ENCODE measurements at places on chromosomes 16 and 17.

DNA sequence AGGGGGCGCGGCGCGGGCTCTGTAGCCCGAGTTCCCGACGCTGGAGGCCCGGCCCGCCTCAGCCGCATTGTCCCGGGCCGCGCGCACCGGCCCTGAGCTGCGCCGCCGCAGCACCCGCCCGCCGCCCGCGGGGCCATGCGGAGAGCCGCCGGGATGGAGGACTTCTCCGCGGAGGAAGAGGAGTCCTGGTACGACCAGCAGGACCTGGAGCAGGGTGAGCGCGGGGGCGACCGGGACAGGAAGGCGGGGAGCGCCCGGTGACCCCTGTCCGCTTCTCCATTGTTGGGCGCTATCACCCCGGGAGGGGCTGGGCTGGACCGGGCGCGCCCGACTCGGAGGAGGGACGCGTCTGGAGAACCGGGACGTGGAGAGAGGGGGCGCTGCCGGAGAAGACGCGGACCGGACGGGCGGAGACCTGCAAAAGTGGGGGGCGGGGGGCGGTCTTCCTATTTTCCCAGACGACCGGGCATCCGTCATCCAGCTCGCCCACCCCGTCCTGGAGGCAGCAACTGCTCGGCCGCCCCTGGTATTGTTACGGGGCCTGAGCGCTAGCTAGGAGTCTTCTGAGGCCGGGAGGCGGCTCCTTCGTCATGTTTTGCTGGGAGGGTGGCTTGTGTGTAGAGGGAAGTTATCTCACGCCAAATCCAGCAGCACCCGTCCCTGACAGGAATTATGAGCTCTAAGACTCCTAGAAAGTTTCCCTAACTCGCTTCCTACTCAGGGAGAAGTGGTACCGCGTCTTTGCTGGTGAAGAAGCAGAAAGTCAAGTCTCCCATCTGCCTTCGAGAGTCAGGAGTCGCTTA is 678 bp downstream of the CDR2L start:
- no peak for DNase-seq

DNA sequence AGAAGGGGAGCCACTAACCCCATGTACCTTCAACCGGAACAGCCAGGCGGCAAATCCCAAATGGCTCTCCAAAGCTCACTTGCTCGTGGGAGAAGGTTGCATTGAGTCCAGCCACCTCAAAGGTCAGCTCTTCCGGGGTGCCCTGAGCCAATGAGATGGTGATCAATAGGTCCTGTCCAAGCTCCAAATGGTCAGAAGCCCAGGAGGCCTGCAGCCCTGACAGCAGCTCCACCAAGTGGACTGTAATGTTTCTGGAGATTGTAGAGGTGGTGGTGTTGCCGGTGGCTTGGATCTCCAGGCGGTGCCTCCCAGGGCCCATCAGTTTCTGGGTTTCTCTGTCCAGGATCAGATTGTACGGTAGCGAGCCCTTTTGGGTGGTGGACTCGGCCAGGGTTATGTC is 39.9 kb upstream of the BCO1 start:
- DNase-seq, result no peak

DNA sequence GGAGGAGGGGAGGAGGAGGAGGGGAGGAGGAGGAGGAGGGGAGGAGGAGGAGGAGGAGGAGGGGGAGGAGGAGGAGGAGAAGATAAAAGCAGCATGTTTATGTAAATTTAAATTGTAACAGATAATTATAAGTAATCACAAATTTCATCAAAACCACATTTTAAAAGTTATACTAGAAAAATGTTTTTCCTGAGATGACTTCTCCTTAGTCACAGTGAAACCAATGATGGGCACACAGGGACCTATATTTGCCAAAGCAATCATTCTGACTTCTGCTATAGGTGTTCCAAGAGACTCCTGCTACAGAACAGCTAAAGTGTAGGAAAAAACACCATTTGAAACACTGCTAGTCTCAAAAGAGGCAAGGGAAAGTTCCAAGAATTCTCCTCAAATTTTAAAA is 66.4 kb downstream of the CEP95 start:
- no peak for DNase-seq

GRCh38 chr16:49600536-49600935 is 226.9 kb downstream of the C16orf78 start:
- no peak for DNase-seq

- DNase-seq, result no peak
These were observed 1.3 kb upstream of the PDK2 start for GRCh38 chr17:50093807-50094206.

DNA sequence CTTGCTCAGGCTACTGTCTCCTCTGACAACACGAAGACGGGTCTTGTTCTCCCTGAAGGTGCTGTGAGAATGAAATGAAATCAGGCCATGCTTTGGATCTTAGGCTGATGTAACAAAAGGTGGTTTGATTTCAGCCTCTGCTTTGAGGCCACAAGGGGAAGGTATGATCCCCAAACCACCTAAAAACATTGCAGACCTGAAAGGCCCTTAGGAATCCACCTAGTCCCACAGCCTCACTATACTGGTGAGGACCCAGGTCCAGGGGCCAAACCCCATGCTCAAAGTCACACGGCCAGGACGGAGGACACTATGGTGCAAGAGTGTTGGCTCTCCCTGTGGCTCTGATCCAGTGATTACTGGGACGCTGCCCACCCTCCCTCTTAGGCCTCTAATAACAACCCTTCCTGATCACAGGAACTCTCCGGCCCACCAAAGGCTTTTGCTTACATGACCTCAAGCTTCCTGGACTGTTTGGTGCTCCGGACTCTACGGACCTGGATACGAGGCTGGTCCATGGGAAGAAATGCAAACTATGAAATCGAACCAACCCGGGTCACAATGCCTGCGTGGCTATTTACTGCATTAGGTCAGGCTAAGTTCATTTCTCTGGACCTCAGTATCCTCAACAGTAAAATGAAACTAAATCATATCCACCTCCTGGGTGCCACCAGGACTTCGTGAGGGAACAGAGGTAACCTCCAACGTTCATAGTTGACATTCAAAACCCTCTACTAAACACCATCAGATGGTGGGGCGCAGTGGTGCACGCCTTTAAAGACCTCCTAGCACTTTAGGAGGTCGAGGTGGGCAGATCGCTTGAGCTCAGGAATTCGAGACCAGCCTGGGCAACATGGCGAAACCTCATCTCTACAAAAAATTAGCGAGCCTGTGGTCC is 1.5 kb downstream of the TRIM25 start:
- no peak for DNase-seq

GRCh38 chr16:27894386-27894785 is 169.1 kb downstream of the GSG1L start:
- DNase-seq, result no peak

- DNase-seq, result no peak
These were observed 13.9 kb upstream of the CAPNS2 start for GRCh38 chr16:55552621-55553020.

DNA sequence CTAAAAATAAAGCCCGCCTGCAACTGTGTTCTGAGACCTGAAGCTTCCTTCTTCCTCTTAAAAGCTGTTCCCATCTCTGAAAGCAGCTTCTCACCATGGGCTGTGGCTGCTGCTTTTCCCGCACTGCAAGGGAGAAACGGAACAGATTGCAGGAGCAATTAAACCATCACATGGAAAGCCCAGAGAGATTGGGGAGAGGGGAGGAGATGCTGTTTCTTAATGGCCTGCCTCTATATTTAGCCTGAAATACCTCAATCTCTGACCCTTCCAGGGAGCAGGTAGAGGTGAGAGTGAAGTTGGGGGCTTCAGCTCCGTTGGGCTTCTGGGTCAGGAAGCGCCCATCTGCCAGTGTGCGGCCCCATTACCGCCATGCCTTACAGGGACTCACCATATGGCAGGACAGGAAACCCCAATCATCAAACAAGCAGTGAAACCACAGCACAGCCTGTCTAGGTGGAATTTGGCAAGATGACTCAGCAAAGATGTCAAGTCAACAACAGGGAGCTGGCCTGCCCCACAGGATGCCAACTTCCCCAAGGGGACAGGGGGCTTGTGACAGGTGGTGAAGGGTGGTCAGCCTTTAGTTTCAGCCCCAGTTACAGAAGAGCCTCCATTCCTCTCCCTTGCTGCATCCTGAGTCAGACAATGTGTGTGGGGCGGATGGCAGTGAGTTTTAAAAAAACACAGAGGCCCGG is 286.6 kb upstream of the CCL2 start:
- no peak for DNase-seq

DNA sequence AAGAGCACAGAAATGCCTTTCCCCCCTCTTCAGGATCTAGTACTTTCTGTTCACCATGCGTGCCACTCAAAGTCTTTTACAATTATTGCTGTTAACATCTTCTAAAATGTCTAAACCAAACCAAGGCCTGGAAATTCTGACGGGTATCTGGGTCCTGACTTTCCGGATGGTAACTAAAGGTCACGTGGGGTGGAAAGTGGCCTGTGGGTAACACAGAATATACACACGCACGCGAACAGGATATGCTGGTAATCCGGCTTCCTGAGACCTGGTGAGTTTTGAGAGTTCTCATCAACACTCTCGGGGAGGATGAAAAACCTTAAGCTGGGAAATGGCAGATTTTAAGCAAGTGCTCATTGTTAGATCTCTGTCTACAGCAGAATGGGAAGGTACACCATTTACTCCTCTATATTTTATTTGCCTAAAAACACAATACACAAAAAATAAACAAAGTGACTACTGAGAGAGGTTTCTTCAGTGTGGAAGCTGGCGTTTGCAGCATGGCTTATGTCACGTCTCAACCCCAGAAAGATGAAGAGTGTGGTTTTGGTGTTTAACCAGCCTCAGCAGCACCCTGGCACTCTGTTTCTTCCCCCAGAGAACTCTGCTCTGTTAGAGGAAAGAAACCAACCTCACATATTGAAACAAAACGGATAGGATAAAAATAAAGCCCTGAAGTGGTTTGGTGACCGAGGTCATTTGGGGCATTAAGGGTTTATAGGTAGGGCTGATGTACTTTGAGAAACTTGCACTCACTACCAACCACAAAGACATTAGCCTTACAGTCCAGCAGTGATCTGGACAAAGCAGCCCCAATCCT is 37.3 kb downstream of the SMG6 start:
- no peak for DNase-seq

GRCh38 chr17:14070344-14070984 is 1.2 kb downstream of the COX10 start:
- DNase-seq, result no peak

DNA sequence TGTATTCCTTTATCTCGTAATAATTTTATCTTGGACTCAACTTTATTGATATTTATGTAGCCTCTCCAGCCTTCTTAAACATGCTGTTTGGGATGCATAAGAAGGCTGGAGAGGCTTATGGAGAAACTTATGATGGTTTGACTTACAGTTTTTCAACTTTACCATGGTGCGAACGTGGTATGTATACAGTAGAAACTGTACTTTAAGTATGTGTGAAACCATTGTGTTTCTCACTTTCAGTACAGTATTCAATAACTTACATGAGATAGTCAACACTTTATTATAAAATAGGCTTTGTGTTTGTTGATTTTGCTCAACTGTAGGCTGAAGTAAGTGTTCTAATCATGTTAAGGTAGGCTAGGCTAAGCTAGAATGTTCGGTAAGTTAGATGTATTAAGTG is 206.8 kb downstream of the SEC14L1 start:
- DNase-seq, result no peak

- DNase-seq, result no peak
These were observed 59.8 kb upstream of the ARL4D start for GRCh38 chr17:43338886-43339516.

- no peak for DNase-seq
These were observed 77.0 kb downstream of the SMURF2 start for GRCh38 chr17:64585146-64585545.

GRCh38 chr16:85824161-85825135 is 25.0 kb downstream of the COX4I1 start:
- DNase-seq, result no peak

GRCh38 chr17:28279411-28279810 is 39.6 kb upstream of the TMEM97 start:
- no peak for DNase-seq

DNA sequence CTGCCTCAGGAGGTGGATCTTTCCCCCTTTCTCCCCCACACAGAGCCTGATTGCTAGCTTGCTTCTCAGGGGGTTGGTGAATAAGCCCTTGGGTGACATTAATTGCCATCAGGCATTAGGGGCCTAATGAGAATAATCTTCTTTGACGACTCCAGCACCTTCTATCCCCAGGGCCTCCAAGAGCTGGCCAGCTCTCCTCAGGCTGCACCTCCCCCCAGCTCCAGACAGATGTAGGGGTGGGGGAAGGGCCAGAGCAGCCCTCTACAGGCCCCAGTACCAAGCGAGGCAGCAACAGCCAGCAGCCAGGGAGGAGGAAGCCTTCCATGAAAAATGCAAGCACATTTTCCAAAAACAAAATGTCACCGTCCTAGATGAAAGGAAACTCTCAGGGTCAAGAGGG is 1.4 kb upstream of the TMEM132E start:
- DNase-seq, result no peak

GRCh38 chr16:73319737-73320136 is 271.8 kb upstream of the ZFHX3 start:
- no peak for DNase-seq

- no peak for DNase-seq
These were observed 12.8 kb downstream of the MEOX1 start for GRCh38 chr17:43648916-43649315.

DNA sequence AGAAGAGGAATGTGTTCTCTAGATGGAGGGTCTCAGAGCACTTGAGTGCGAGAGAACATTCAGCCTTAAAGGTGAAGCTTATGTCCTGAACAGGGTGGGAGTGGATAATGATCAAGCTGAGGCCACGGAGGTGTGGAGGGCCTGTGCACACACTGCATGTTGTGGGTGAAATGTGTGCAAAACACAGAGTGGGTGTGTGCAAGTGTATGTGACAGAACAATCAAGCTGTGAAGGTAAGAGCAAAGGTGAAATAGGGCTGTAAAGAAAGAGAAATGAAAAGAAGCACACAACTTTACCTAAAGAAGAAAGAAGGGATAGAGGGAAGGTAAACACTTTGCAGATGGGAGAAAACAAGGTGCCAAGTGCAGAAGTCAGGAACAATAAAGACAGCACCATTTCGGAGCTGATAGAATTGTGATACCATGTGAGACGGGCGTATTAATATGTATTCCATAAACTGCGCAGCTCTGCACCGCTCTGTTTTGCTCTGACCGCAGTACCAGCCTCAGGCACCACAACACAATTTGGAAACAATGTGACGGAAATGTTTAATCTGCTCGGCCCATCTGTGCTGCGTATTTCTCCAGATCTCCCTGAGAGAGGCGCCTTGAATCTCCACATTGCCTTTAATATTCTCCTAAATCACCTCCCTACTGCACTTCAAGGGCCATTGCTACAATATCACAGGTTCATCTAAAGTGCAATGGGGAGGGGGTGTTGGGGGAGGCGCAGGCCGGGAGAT is 40.6 kb downstream of the SNX11 start:
- DNase-seq, result no peak

DNA sequence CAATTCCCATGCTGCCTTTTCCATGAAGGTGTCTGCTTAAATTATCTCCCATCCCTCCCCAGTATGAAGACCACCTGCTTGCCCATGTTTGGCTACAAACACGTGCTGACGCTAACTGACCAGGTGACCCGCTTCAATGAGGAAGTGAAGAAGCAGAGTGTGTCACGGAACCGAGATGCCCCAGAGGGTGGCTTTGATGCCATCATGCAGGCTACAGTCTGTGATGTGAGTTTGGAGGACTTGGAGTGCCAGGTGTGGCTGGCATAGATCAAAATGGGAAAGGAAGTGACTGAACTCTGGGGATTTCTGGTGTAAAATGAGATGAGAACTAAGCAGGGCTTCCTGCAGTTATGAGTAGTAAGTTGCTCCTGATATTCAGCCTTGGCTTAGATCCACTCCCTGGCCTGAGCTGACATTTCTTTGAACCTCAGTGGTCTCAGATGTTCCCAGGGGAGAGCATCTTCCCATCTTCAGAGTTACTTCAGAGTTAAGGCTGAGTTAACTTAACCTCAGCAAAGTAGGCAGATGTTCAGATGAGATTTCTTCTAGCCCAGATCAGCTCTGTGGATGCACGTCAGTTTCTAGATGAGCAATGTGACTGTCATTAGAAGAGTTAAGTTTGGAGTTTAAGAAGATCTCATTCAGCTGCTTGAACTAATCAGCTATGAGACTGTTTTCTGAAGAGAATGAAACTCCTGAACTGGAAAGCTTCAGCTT is 32.7 kb downstream of the ITGB3 start:
- no peak for DNase-seq

Data from iPS DF 6.9 (cell line).